ENCODE measurements at places on chromosomes 5 and 9.

DNA sequence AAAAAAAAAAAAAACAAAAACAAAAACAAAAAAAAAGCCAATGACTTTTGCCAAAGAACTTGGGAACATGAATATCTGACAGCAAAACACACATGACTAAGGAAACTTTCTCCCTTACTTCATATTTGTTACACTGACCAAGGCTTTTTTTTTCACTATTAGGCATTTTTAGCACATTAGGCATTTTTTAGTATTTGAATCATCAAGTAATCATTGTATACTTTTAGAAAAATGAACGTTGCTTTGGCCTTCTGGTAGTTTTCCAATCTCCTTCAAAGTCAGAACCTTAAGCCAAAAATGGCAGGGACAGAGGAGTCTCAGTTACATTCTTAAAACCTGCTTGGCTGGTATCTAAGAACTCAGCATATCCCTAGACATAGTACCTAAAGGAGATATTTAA, 19.3 kb downstream of the NREP start:
- no peak for DNase-seq

- no peak for DNase-seq
Measured at GRCh38 chr5:132020568-132021339, 9.3 kb upstream of the ACSL6 start.

DNA sequence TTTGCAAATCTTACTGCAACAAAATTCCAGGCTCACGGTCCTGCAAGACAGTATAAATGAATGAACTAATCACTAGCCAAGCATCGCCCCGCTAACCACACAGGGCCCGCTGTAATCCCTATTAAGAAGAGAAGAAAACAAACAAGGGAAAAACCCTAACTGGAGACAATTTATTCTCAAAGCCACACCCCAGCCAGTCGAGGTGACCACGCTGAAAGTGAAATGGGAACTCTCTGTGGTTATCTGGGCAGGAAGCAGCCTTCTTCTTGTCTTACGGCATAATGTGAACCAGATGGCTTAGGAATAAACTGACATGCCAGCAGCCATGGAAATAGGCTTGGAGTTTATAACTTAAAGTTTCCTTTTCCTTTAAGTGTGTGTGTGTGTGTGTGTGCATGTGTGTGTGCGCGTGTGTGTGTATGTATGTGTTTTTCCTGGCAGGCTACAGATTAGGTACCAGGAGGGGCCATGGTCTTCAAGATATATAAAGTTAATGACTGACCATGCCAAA, 120.2 kb downstream of the SEMA6A start:
- DNase-seq = no peak

DNA sequence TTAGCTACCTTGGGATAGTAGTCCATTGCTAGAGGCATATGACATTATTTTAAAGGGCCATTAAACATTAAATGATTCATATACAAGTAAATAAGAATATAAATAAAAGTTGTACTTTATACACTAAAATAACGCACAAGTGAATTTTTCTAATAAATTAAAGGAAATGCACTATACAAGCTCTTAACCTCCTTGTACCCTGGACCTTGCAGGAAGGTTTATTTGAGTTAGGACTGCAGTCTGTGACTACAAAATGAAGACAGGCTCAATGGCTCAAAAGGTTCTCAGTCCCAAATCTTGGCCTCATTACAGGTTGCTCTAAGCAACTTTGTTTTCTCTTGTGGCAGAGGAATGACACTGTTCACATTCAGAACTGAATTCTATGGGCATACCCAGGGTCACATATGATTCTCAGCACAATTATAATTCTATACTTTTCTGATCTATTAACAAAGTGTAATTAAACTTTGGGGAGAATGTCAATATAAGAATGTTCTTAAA, 34.4 kb downstream of the FEM1C start:
- no peak for DNase-seq

DNA sequence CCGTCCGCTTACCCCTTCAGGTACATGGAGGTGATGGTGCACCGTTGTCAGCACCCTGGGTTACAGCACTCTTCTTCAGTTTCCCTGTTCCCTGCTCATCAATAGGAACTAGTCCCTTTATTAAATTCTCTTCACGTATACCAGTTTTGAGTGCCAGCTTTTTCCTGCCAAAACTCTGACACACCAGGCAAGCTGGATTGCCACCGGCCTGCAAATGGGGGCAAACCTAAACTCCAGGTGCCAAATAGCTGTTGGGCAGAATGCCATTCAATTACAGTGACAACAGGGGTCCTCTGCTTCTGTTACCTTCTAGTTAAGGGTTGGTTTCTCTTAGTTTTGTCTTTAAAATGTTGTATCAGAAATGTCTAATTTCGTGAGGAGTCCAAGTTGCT, 400.4 kb downstream of the OSTF1 start:
- no peak for DNase-seq

GRCh38 chr9:99722877-99723276, 98.8 kb upstream of the NR4A3 start:
- DNase-seq = no peak

GRCh38 chr9:112401175-112401815, 21.4 kb downstream of the HSDL2 start:
- no peak for DNase-seq

- DNase-seq = no peak
Measured at GRCh38 chr5:109837231-109837861, 147.6 kb downstream of the MAN2A1 start.

GRCh38 chr9:116032683-116033440, 120.7 kb upstream of the PAPPA start:
- DNase-seq = no peak

DNA sequence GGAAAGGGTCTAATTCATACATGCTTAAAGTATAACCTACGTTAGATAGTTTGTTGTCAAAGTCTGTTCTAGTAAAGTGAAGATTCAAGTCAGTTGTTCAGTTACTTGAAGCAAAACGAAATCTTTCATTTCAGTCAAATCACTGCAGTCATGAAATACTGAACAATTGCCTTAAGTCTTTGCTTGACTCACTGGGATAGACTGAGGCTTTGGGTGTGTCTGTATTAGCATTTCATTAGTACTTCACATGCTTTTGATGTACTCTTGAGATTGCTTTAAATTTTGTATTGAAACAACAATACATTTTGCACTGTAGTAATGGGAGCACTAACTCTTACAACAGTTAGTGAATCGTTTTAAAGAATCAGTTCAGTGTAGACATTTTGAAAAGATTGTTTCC, 4.0 kb upstream of the CMYA5 start:
- DNase-seq = no peak

GRCh38 chr5:88761269-88761850, 121.6 kb downstream of the MEF2C start:
- no peak for DNase-seq

DNA sequence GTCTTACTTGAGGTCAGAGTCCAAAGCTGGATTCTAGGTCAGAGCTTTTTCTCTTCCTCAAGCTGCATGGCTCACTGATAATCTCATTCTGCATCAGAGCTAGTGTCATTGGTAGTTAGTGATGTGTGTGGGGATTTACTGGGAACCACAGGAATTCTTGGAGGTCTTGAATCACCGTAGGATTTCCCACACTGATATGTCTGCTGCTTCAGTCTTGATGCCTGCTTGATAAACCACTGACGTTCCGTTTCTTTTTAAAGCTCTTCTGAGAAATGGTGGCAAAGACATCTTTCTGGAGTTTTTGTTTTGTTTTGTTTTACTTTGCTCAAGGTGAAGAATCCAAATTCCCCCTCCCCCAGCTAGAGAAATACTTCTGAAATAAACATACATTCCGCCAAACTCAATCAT, 1.2 kb upstream of the GARIN3 start:
- DNase-seq = no peak

- DNase-seq = no peak
Measured at GRCh38 chr5:125487231-125487630, 740.8 kb upstream of the ZNF608 start.

DNA sequence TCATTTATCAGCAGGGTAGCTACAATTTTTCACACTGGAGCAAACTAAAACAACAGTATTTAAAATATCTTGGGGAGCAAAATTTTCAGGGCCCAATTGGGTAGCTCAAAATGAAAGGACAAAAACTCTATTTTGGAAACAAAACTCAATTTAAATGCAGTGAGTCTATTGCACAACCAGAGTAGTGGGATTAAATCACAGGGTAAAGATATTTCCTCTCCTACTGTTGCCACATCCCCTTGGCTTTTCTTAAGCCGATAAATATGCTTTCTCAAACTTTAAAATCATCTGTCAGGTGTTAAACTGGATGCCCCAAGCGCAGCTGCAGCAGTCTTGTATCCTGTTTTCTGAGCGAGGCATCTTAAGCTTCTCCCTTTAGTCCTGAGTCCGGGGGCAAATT, 1474.3 kb upstream of the CDH9 start:
- no peak for DNase-seq

DNA sequence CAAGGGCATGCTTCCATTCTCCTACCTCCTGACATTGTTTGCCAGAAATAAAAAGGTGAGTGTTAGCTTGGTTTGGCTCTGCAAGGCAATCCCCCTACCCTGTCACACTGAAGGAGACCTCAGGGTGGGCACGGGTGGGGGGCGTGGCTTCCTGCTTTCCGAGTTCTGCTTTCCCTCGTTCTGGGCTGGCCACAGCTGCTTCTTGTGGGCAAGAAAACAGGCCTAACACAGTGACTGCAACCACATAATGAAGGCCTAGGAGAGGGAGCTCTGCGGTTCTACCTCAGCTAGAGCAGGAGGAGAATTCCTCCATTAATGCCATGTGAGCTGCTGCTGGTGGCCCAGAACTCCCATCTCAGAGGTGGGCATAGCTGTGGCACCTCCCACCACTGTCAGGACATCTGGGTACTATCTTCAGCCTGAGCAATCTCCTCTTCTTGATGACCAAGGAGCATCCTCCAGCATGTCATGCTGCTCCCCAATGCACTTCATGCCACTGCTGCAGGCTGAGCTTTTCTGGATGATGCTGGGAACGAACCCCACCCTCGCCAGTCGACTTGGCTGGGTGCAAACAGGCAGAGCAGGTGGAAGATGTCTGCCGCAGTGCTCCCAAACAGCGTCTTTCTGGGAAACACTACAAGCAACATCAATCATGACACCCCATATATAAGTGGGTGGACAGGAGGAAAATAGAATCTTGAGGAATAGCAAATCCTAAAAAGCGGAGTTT, 139.5 kb upstream of the RAPGEF1 start:
- DNase-seq = no peak

DNA sequence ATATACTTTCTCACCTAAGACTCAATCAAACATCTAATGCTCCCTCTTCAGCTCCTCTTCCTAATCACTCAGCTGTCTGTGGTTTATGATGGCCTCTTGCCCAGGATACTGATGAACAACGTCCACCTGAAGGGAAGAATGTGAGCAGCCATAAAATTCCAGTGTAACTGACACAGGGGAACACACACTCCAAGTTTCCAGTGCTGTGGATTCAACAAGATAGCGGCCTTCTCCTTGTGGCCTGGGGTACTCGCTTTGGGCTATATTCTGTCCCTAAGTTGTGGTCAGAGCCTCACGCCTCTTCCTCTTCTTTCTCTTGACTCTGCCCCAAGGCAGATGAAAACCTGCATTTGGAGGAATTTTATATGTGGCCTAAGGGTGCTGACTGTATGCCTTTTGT, 11.7 kb downstream of the B4GALT1 start:
- DNase-seq = no peak

GRCh38 chr9:26234865-26235264, 556.6 kb upstream of the TUSC1 start:
- no peak for DNase-seq

DNA sequence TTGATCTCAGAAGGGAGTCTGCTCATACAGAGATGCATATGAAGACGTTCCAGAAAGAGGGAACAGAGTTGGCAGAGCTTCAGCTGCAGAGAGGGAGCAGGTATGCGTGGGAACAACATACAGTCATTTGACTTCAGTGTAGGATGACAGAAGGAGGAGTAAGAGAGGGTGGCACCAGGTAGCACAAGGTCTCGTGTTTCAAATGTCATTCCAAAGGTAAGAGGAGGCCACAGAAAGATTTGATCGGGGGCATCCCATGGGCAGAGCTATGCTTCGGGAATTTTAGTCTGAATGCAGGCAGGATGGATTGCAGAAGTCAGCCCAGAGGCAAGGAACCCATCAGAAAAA, 367.1 kb downstream of the CDK5RAP2 start:
- DNase-seq = no peak

GRCh38 chr9:91586282-91586681, 162.7 kb upstream of the NFIL3 start:
- DNase-seq = no peak

DNA sequence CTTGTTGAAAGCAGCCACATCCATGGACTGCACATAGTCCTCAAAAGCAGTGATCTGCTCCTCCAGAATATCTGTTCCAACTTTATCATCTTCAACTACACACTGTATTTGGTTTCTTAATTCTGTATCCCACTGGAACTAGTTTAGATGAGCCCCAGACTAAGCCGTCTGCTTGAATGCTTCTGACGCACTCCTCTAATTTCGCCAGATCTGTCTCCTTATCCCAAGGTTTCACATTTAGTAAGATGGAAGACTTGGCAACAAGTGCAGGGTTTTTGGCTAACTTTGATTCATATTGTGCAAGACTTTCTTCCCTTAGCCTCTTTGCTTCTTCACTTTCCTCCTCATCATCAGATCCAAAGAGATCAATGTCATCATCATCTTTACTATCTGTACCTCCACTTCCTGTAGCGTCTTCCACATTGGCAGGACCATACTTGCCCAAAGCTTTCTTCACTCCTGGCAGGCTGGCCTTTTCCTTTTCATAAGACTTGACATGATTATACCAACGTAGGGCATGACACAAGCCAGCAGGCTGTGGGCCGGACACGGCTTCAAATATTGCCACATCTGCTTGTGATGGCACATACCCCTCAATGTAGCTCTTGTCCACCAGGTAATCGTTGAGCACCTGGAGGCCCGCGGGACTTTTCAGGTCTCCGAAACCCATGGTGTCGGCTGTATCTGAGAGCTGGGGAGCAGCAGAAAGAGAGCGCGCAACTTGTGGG, 56.2 kb upstream of the PIK3R1 start:
- no peak for DNase-seq

GRCh38 chr5:95068289-95068910, 216.5 kb downstream of the MCTP1 start:
- DNase-seq = no peak

GRCh38 chr9:97480749-97481148, 20.7 kb upstream of the TMOD1 start:
- DNase-seq = no peak

DNA sequence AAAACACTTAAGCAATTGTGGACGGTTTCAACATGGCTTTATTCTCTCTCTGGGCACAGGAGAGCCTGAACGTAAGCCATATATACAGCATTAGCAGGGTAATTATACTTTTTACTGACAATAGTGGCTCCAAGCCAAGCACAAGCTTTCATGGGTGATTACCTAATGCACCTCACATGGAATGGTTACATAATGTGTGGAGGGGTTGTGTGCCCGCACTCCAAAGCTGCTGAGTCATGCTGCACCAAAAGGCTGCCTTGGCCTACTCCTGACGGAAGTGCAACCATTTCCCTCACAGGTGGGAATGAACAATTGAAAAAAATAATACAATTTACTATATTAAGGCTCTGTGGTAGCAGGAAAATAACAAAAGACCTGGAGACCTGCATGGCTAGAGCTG, 86.5 kb upstream of the ATP10B start:
- no peak for DNase-seq

DNA sequence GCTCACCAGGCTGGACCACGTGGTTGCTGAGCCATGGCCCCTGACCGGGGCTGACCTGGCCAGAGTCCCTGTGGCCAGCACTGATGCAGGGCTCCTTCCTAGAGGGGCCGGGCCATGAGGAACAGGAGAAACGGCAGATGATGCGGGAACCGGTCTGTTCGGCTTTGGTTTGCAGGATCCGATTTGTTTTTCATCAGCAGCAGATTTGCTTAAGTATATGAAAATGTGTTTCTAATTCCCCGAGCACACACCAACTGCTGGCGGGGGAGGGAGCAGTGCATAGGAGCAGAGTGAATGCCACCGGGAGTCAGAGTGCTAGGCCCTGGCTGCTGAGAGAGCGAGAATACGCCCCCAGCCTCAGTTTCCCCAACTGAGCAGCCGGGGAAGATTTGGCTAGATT, 13.6 kb downstream of the NTNG2 start:
- no peak for DNase-seq
